ENCODE measurements at places on chromosomes 11 and 22. TPM values are rescaled to one million over a fixed set of nuclear protein-coding genes. Genes with fewer than 3 reads are reported as not detected.

DNA sequence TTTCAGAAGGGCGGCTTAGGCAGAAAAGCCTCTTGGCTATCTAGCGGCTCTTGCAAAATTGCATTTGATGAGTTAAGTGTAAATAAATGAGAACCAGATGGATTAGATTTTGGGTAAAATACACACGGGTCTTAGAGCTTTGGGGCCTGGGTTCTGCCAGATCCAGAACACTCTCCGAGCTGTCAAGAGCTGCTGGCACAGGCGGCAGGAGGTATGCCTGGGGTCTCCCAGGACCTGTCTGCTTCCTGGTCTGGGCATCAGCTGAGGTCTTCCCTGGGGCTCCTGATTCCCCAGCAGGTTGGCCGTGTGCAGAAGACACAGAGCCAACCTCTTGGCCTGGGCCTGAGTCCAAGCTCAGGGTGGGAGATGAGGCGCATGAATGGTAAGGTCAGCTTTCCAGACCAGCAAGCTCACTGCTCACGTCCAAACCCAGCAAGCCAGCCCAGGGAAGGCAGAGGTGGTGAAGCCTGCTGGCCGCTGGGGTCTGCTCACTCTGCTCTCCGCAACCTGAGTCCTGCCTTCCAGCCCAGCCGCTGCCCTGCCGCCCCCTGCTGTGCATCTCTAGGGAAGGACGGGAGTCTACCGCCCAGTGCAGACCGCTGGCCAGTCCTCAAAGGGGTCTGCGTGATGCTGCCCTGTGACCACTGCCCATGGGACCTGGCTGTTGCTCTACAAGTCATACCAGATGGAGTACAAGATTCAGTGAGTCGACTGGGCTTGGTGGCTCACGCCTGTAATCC lies 44.9 kb downstream of the SCUBE1 start:
- H3K36me3 ChIP-seq, result no peaks in the 10 kb centered on the region
- peaks cover 99% of the 10 kb centered on the region for H3K4me1 ChIP-seq
- no peak for ATAC-seq
- no peaks in the 10 kb centered on the region for H3K27me3 ChIP-seq
- no peak overlapping the region for H3K4me3 ChIP-seq

OR6T1 gene
- not detected for total RNA-seq

GRCh38 chr22:26542831-26543230 lies 30.6 kb upstream of the TFIP11 start:
- no peak for ATAC-seq
- H3K27me3 ChIP-seq, result no peaks in the 10 kb centered on the region
- no peak overlapping the region for H3K27ac ChIP-seq

GRCh38 chr11:124402326-124402922 lies 3.6 kb upstream of the OR8B3 start:
- no peak overlapping the region for H3K4me3 ChIP-seq
- no peaks in the 10 kb centered on the region for H3K27me3 ChIP-seq
- no peaks in the 10 kb centered on the region for H3K4me1 ChIP-seq
- no peaks in the 10 kb centered on the region for H3K36me3 ChIP-seq
- no peak for ATAC-seq

DNA sequence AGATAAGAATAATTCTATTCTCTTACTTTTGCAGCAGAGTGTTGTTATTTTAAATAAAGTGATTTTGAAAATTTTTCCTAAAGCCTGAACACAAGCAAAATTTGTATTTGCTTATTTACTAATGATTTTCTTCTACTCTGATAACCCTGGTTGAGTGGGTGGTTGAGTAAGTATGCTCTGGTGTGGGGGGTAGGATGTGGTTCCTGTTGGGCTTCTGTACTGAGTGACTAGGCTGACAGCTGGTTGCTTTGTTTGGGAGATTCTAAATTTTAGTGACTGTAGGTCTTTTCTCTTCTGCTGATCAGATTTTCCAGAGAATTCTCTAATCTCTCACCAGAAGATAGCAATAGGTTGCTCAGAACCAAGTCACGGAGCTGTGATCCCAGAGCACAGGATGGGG lies 61.6 kb downstream of the METTL15 start:
- peaks cover 10% of the 10 kb centered on the region for H3K36me3 ChIP-seq
- no peak overlapping the region for H3K27ac ChIP-seq
- no peaks in the 10 kb centered on the region for H3K4me1 ChIP-seq
- no peak for ATAC-seq

MS4A3 gene
- total RNA-seq, result not detected

- no peaks in the 10 kb centered on the region for H3K27me3 ChIP-seq
- peak; percentile 17 for ATAC-seq
- H3K4me3 ChIP-seq, result no peak overlapping the region
- H3K27ac ChIP-seq, result peak overlapping the region; percentile 92
- H3K36me3 ChIP-seq, result no peaks in the 10 kb centered on the region
These were observed 145.2 kb downstream of the FBXO7 start for GRCh38 chr22:32619614-32620426.

FAM181B gene
- total RNA-seq, result 1.9 TPM

APOA1 gene
- not detected for total RNA-seq

MTCH2 gene
- total RNA-seq, result 38.3 TPM

GRCh38 chr11:33669598-33670249 lies 30.9 kb downstream of the C11orf91 start:
- no peak for ATAC-seq
- H3K27me3 ChIP-seq, result peaks cover 9% of the 10 kb centered on the region
- no peaks in the 10 kb centered on the region for H3K36me3 ChIP-seq
- no peak overlapping the region for H3K4me3 ChIP-seq

- H3K4me1 ChIP-seq, result no peaks in the 10 kb centered on the region
- no peaks in the 10 kb centered on the region for H3K36me3 ChIP-seq
- H3K27me3 ChIP-seq, result no peaks in the 10 kb centered on the region
- no peak overlapping the region for H3K4me3 ChIP-seq
These were observed 36.6 kb upstream of the NCR3LG1 start for GRCh38 chr11:17314904-17315426.

HORMAD2 gene
- not detected for total RNA-seq

- H3K27me3 ChIP-seq, result peaks cover 43% of the 10 kb centered on the region
- H3K4me1 ChIP-seq, result no peaks in the 10 kb centered on the region
- H3K36me3 ChIP-seq, result no peaks in the 10 kb centered on the region
- no peak for ATAC-seq
- H3K4me3 ChIP-seq, result no peak overlapping the region
These were observed 7.8 kb upstream of the EIF3D start for GRCh38 chr22:36536717-36537116.

DNA sequence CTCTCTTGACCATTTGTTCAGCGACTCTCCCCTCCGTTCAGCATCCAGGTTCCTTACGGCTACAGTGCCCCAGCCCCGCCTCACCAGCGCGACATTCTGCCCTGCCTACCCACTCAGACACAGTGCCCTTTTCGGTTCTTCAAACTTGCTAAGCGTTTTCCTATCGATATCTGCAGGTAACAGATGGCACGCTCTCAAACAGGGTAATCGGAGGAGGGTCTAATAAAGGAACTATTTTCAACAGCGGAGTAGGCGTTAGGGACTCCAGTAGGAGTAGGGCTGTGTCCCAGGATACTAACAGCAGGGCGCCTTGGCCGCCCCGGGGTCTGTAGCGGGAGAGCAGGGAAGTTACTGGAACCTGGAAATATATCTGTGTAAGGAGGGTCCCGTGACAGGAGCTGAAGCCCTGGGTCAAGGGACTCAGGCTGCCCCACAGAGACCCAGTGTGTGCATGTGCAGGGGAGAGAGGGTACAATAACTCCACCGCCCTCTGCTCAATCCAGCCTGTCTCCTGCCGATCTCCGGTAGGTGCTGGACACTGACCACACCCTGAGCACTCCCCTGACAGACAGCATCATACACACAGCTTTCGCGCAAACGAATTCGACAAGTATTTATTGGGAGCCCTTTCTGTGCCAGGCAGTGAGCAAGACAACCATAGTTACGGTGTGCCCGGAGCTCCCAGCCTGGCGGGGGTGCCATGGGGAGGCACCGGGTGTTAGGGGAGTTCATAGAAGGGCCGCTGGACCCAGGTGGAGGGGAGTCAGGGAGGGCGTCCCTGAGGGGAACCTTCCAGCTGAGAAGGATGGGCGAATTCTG lies 2.1 kb downstream of the KLHL35 start:
- peaks cover 9% of the 10 kb centered on the region for H3K4me1 ChIP-seq
- peaks cover 12% of the 10 kb centered on the region for H3K36me3 ChIP-seq
- peak overlapping the region; percentile 51 for H3K4me3 ChIP-seq
- ATAC-seq, result no peak
- H3K27me3 ChIP-seq, result peaks cover 62% of the 10 kb centered on the region

DNA sequence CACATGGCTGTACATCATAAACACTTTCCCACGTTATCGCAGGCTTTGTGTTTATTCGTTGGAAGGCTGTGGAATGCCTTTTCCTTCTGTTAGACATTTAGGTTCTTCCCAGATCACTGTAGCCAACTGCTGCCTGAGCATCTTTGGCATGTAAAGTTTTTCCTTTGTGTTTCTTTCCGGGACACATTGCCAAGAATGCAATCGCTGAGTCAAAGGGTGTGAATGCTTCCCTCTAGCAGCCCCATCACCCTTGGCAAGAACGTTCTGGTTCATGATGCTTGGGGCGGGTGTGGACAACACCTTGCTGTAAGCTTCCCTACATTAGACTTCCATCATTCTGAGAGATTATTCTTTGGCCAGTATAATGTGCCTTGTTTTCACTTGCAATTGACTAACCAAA lies 136.2 kb downstream of the OSBP2 start:
- no peaks in the 10 kb centered on the region for H3K4me1 ChIP-seq
- H3K27ac ChIP-seq, result no peak overlapping the region
- peaks cover 13% of the 10 kb centered on the region for H3K27me3 ChIP-seq
- ATAC-seq, result no peak
- H3K4me3 ChIP-seq, result no peak overlapping the region
- no peaks in the 10 kb centered on the region for H3K36me3 ChIP-seq

GRCh38 chr11:62452839-62453468 lies 34.1 kb downstream of the SCGB1A1 start:
- H3K27ac ChIP-seq, result no peak overlapping the region
- H3K4me1 ChIP-seq, result no peaks in the 10 kb centered on the region
- ATAC-seq, result no peak
- no peaks in the 10 kb centered on the region for H3K36me3 ChIP-seq
- H3K4me3 ChIP-seq, result no peak overlapping the region
- no peaks in the 10 kb centered on the region for H3K27me3 ChIP-seq

IFITM2 gene
- 89.3 TPM for total RNA-seq

EIF3L gene
- total RNA-seq, result 538 TPM

GRCh38 chr22:41608386-41608785 lies 12.5 kb downstream of the DESI1 start:
- no peaks in the 10 kb centered on the region for H3K27me3 ChIP-seq
- H3K27ac ChIP-seq, result no peak overlapping the region
- H3K4me3 ChIP-seq, result no peak overlapping the region
- peaks cover 51% of the 10 kb centered on the region for H3K36me3 ChIP-seq
- no peak for ATAC-seq
- H3K4me1 ChIP-seq, result no peaks in the 10 kb centered on the region

- no peak overlapping the region for H3K4me3 ChIP-seq
- H3K36me3 ChIP-seq, result no peaks in the 10 kb centered on the region
- no peaks in the 10 kb centered on the region for H3K4me1 ChIP-seq
- no peaks in the 10 kb centered on the region for H3K27me3 ChIP-seq
These were observed 268.6 kb upstream of the SESN3 start for GRCh38 chr11:95499516-95500135.

- H3K27me3 ChIP-seq, result peaks cover 22% of the 10 kb centered on the region
- H3K4me3 ChIP-seq, result no peak overlapping the region
- H3K27ac ChIP-seq, result no peak overlapping the region
- H3K36me3 ChIP-seq, result no peaks in the 10 kb centered on the region
- no peaks in the 10 kb centered on the region for H3K4me1 ChIP-seq
These were observed 42.0 kb upstream of the FADD start for GRCh38 chr11:70161043-70161625.

- ATAC-seq, result no peak
- no peak overlapping the region for H3K27ac ChIP-seq
- H3K4me1 ChIP-seq, result no peaks in the 10 kb centered on the region
These were observed 15.8 kb upstream of the IGSF22 start for GRCh38 chr11:18741783-18742182.

GRCh38 chr11:66852466-66853241 lies 4.2 kb upstream of the LRFN4 start:
- ATAC-seq, result no peak
- H3K27me3 ChIP-seq, result no peaks in the 10 kb centered on the region
- H3K4me1 ChIP-seq, result no peaks in the 10 kb centered on the region
- H3K27ac ChIP-seq, result no peak overlapping the region
- H3K4me3 ChIP-seq, result no peak overlapping the region
- H3K36me3 ChIP-seq, result peaks cover 29% of the 10 kb centered on the region

PRSS23 gene
- 61.2 TPM for total RNA-seq

EMID1 gene
- 0.31 TPM for total RNA-seq

MRGPRX4 gene
- not detected for total RNA-seq

MYO18B gene
- total RNA-seq, result not detected

SPON1 gene
- 98.2 TPM for total RNA-seq

DNA sequence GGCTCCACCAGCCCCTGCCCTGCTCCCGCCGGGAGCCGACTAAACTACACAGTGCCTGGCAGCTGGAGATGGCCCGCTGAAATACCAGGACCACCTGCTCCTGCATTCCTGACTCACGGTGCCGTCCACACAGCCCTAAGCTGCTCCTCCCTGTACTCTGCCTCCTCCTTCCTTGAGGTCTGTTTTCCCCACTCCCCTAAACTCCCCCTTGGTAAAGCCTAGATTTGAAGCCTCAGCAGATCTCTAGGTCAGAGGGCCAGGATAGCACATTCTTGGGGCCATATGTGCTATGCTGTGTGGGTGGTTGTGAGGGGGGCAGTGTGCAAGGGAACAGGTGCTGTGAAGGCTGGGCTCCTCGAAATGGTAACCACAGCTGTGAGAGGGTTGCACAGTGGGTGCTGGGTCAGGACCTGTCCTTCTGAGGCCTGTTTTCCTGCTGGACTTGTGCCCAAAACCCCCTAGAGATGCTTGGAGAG lies 9.7 kb downstream of the LRFN4 start:
- no peaks in the 10 kb centered on the region for H3K4me1 ChIP-seq
- H3K4me3 ChIP-seq, result no peak overlapping the region
- H3K36me3 ChIP-seq, result peaks cover 21% of the 10 kb centered on the region

All from gastroesophageal sphincter (tissue), 4 donors.